ENCODE measurements at places on chromosomes 2 and 18.
A peak's percentile ranks its signal among the peaks of the same experiment; 100 is the strongest.

GRCh38 chr2:15159751-15160177 is 401.4 kb downstream of the NBAS start:
- DNase-seq, result no peak

GRCh38 chr18:35933982-35934381 is 38.5 kb upstream of the RMP24 start:
- DNase-seq, result no peak

DNA sequence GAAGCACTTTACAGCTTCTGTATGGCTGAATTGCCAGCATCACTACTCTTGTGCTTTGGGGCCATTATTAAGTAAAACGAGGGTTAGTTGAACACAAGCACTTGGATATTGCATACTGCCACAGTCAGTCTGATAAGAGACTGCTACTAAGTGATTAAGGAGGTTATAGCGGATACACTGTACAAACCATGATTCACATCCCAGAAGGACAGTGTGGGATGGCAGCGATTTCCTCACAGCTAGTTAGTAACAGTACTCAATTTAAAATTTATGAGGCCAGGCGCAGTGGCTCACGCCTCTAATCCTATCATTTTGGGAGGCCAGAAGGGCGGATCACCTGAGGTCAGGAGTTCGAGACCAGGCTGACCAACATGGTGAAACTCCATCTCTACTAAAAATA is 2.6 kb upstream of the BMPR2 start:
- no peak for DNase-seq

DNA sequence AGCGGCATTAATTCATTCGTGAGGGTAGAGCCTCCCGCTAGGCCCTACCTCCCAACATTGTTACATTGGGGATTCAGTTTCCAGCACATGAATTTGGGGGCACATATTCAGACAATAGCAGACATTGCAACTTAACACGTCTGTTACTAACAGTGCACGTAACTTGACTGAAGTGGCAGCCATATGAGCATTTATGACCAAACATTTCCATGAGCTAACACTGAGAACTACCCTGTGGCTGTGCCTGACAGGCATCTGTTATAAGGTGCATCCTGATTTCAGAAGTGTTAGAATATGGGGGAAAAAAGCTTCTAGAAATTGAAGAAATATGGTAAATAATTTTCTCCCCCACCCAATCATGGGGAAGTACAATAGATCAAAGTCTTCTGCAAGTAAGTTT is 24.5 kb downstream of the MALT1 start:
- DNase-seq, result no peak

DNA sequence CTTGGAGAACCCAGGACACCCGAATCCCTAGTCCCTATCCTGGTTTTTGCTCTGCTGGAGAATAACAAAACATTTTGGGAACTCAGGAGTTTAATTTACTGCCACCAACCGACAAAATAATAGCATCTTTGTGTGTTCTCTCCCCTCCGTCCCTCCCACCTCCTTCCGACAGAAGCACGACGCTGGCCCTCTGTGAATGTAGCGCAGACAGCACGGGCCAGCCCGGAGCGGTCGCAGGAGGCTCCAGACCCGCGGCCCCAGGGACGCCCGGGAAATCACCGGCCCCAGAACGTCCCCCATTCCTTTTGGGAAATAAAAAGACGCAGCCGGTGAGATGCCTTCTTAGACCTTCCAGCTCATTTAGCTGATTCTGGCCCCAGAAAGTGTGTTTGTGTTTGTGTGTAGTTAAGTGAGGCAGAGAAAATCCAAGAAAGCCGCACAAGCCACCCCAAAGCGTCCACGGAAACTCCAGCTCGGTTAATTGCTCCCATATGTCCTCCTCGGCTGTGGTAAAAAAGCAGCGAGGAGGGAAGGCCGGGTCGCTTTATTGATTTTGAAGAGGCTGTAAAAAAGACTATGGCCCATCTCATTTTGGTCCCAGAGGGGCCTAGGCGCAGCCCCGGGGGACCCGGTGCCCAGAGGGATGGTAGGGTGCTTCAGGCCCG is 577 bp upstream of the TANC1 start:
- DNase-seq, result no peak

- DNase-seq, result no peak
Observed at GRCh38 chr2:179044500-179044899, 5.4 kb downstream of the CCDC141 start.

- DNase-seq, result no peak
Observed at GRCh38 chr18:34153711-34154110, 71.0 kb downstream of the NOL4 start.

DNA sequence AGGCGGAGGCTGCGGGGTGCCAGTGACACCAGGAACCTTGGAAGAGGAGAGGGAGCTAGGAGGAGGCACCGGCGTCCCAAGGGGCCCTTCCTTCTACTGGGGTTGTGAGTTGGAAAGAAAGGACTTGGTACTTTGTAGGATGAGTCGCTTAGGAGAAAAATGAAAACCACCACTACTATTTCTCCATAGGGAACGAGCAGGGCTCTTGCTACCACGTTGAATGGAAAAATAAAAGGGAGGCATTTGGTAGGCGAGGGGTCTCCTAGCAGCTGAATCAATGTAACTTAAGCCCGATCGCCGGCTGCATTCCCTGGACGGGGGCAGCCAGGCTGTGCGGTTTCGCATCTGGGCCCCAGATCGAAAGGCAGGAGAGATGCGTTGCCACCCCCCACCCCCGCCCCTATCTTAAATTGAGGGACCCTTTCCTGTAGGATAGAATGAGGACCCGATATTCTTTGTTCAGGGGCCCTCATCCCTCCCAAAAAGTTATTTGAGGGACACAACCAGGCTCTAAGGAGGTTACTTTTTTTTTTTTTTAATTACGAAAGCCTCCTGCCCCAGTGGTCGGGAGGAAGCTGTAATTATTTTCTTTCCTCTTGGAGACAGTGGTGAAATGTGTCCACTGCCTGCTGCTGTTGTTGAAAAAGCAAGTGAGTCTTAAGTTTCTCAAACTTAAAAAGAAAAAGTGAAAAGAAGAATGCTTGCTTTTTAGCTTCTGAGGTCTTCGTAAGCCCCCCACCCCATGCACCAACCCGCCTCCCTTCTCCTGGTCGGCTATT is 1.3 kb downstream of the IGFBP2 start:
- DNase-seq, result no peak

- no peak for DNase-seq
Observed at GRCh38 chr2:150681120-150681804, 193.8 kb upstream of the RND3 start.

DNA sequence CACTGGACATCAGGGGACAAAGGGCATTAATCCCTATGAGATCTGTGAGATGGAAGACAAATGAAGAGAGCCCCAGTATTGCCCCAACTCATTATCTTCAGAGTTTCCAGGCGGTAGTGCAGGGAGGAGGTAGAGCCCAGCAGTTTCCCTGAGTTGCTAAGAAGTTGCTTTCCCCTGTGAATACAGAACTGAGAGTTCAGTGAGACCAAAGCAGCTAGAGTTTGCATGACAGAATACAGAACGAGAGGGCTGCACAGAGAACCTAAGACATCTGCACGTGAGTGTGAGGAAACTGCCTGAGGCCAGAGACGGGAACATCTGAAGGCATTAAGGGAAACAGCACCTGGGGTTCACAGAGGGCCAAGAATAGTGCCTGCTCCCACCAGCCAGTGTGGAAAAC is 18.1 kb upstream of the PGAP1 start:
- peak; percentile 47 for DNase-seq

DNA sequence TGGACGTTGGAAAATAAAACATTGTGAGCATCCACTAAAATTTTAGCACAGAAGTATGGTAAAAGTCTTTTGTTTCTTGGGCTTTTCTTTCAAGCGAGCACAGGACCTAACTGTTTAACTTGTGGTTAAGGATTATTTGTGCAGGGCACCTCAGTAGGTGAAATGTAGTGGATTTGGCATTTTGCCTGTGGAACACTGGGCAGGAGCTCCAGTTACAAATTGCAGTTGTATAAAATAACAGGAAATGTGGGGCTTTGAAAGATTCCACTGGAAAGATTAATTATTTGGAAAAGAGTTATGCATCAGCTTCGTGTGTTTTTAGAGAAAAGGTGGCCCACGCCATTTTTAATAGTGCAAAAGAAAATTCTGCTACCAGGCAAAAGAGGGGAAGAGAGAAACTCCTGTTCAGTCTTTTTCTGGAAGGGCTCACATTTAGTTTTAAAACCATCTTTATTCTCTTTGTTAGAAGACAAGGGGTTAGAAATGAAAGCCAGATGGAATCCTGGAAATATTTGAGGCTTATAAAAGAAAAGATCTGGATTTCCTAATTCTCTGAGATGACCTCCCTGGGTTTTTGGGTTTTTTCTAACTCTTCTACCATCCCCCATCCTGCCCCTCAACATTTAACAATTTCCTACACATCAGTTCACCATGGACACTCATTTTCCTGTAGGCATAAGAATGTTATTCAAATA is 144.3 kb upstream of the SERTAD2 start:
- no peak for DNase-seq

GRCh38 chr2:84640411-84640810 is 124.1 kb downstream of the DNAH6 start:
- no peak for DNase-seq

- DNase-seq, result no peak
Observed at GRCh38 chr2:64313398-64313723, 140.6 kb upstream of the LGALSL start.

DNA sequence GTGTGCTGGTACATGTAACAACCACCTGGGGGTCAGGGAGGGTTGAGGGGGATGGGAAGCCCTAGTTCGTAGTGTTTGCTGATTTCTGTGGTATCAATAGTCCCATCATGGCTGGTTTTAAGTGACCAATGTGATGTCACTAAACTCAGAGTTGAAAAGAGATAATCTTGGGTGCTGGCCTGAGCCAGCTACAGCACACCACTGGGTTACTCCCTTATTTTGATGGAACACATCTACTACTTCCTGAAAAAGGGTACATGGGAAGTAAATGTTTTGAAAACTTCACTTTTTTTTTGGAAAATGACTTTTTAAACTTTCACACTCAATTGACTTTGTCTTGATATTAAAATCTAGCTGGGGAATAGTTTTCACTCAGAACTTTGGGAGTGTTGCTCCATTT is 87.0 kb upstream of the CXCR4 start:
- no peak for DNase-seq

DNA sequence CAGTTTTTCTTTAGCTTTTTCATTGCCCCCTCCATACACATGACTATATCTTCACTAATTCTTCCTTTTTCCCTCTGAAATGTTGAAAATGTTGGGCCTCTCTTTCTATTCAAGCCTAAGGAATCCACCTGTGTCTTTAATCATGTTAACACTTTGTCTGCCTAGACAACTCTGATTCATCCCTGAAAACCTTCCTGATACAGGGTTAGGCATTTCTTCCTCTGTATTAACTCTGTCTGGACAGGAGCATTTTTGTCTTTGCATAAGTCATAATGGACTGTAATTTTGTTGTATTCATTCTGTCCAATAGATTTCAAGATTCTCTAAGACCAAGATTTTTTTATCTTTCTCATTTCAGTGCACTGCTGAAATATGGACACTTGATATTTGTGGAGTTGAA is 297.3 kb downstream of the IKZF2 start:
- DNase-seq, result no peak

- no peak for DNase-seq
Observed at GRCh38 chr2:183541766-183542165, 417.5 kb downstream of the NUP35 start.

DNA sequence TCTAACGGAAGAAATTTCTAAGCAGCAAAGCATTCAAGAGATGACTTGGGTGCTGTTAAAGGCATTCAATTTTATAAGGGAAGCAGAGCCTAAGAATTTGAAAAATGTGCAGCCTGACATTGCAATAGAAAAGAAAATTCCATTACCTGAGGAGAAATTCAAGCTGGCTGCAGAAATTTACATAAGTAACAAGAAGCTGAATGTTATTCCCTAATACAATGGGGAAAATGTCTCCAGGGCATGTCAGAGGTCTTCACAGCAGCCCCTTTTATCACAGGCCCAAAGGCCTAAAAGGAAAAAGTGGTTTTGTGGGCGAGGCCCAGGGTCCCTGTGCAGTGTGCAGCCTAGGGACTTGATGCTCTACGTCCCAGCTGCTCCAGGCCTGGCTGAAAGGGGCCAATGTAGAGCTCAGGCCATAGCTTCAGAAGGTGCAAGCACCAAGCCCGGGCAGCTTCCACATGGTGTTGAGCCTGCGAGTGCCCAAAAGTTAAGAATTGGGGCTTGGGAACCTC is 306.7 kb downstream of the RDH14 start:
- DNase-seq, result no peak

DNA sequence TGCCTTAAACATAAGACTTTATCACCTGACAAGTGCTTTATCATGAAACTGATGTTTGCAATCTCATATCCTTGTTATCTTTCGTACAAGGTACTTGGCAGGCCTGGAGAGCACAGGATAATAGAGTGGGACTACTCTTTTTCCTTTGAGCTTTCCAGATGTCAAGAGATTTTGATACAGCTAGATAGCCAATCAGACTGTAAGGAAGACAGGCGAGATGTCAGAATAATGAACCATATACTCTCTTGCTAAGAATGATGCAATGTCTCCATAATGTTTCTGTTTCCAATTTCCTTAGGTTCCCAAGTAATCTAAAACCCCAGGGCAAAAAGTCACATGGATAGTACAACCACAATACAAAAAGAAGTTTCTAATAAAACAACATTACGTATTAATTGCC is 313.1 kb downstream of the PDE11A start:
- DNase-seq, result no peak

DNA sequence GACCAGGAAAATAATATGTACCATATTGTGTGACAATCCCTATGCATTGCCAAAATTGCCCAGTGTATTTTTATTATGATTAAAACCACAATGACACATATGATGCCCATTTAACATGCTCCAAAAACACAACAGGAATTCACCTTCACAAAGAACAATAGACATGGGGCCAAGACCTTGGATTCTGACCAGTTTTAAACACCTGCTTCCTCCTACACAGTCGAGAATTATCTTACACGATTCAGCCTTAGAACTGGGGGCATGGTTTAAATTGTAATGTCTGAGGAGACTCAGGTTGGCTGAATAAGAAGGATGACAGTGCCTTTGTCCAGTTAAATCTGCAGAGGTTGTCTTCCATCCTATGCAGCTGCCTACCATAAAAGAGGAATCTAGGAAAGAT is 212.7 kb downstream of the PLCL1 start:
- DNase-seq, result no peak

DNA sequence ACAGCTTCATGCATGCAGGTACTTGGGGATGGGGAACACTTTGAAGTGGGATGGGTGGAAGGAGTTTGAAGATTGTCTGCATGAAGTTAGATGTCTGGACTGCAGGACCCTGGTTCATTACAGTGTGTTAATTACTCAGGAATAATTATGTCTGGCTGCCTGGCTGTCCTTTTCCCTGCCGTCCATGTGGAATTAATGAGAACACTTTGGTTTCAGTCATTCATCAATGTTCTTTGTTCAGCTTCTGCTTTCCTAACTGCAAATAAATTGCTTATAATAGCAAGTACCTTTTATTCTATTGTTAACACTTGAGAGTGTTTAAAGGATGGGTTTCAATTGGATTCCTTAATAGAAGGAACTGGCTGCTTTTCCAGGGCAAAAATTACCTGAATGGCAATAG is 35.8 kb downstream of the MTCL1 start:
- DNase-seq, result no peak

Data from GM13977 (cell line).